ENCODE measurements at places on chromosomes 4 and X. TPM values are rescaled to one million over a fixed set of nuclear protein-coding genes. Genes with fewer than 3 reads are reported as not detected.
A peak's percentile ranks its signal among the peaks of the same experiment; 100 is the strongest.

GRCh38 chr4:123555807-123556273 lies 159.2 kb downstream of the SPRY1 start:
- no peaks in the 10 kb centered on the region for H3K36me3 ChIP-seq
- H3K27ac ChIP-seq, result no peak overlapping the region
- no peaks in the 10 kb centered on the region for H3K27me3 ChIP-seq
- H3K4me3 ChIP-seq, result no peak overlapping the region
- no peak for DNase-seq

GRCh38 chrX:110051559-110051958 lies 48.6 kb downstream of the TMEM164 start:
- no peak for DNase-seq
- H3K4me3 ChIP-seq, result no peak overlapping the region
- no peak overlapping the region for H3K27ac ChIP-seq
- peaks cover 11% of the 10 kb centered on the region for H3K4me1 ChIP-seq

DNA sequence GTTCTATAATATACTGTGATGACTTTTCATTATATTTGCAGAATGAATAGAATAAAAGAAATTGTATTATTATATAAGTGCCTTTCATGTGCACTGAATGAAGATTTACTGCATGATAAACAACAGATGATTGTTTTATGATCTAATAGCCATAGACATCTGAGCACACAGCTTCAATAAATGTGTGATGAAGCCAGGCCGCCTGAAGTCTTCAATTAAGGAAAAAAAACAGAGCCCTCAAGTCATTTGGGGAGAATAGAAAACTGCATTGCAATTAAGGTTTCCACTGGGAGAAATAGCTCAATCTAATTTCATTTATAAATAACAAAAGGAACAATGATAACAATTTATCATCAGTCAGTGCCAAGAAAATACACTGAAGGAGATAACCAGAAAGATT lies 955.2 kb downstream of the FSTL5 start:
- DNase-seq, result no peak
- H3K27ac ChIP-seq, result no peak overlapping the region
- H3K36me3 ChIP-seq, result no peaks in the 10 kb centered on the region
- no peak overlapping the region for H3K4me3 ChIP-seq
- H3K4me1 ChIP-seq, result no peaks in the 10 kb centered on the region

DNA sequence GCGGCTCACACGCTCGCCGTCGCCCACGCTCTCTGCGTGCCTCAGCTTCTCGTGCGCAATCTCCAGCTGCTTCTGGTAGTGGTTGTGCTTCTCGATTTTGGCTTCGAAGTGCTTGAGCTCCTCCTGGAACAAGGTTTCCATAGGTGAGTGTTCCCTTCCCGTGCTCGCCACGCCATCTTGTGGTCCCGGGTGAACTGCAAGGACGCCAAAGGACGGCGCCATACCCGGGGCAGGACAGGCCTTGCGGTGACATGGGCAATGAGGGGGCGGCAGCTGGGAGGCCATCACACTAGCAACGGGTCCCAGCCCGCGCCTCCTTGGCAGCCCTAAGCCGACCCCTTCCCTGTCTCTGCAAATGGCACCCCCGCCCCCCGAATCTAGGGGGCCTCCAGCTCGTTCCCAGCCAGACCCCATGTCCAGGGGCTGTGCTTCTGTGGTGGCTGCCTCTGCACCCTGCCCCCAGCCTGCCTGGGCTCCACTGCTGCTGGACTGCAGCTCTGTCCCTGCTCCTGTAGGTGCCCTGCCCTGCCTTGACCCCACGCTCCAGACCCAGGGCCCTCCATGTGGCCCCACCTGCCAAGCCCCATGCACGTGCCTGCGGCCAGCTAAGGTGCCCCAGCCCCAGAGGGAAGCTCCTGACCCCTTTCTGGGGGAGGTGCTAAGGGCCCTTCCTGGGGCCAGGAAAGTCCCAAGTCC lies 17.3 kb downstream of the LRPAP1 start:
- DNase-seq, result no peak
- H3K27ac ChIP-seq, result no peak overlapping the region
- H3K36me3 ChIP-seq, result peaks cover 92% of the 10 kb centered on the region
- H3K4me3 ChIP-seq, result no peak overlapping the region
- no peaks in the 10 kb centered on the region for H3K27me3 ChIP-seq

DNA sequence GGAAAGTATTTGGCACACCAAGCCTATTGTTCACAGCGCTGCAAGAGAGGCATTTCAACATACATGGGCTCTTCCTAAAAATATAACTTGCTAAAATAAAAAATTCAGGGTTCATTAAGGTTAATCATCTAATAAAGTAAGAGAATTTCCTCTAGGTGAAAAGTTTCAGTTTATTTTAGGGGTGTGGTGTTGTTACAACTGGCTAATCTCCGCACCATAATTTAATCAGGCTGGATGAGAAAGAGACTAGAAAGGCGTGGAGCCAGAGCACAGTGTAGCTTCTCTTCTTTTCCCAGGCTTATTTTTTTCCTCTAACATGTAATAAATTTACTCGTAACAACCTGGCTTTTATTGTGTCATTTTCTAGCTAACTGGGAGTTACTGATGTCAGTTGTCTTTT lies 47.9 kb downstream of the FHL1 start:
- no peaks in the 10 kb centered on the region for H3K27me3 ChIP-seq
- no peak for DNase-seq
- H3K4me3 ChIP-seq, result no peak overlapping the region
- no peak overlapping the region for H3K27ac ChIP-seq

- no peak overlapping the region for H3K4me3 ChIP-seq
- H3K27ac ChIP-seq, result no peak overlapping the region
- DNase-seq, result no peak
- no peaks in the 10 kb centered on the region for H3K4me1 ChIP-seq
These were observed 82.2 kb downstream of the PSAPL1 start for GRCh38 chr4:7352486-7352885.

Gene ARHGAP6
- total RNA-seq, result 0.37 TPM

GRCh38 chr4:84146300-84146959 lies 352.7 kb downstream of the NKX6-1 start:
- no peaks in the 10 kb centered on the region for H3K4me1 ChIP-seq
- no peaks in the 10 kb centered on the region for H3K27me3 ChIP-seq
- no peak overlapping the region for H3K4me3 ChIP-seq
- H3K27ac ChIP-seq, result no peak overlapping the region

GRCh38 chr4:79042079-79042674 lies 102.9 kb upstream of the PAQR3 start:
- H3K4me3 ChIP-seq, result no peak overlapping the region
- H3K27ac ChIP-seq, result no peak overlapping the region
- H3K27me3 ChIP-seq, result no peaks in the 10 kb centered on the region
- no peaks in the 10 kb centered on the region for H3K4me1 ChIP-seq
- no peak for DNase-seq
- no peaks in the 10 kb centered on the region for H3K36me3 ChIP-seq

Gene UFSP2
- total RNA-seq, result 20.1 TPM

GRCh38 chrX:134949271-134949670 lies 41.5 kb upstream of the SMIM10 start:
- no peak for DNase-seq
- no peaks in the 10 kb centered on the region for H3K36me3 ChIP-seq
- no peak overlapping the region for H3K4me3 ChIP-seq
- no peaks in the 10 kb centered on the region for H3K4me1 ChIP-seq

GRCh38 chr4:137664416-137664815 lies 132.1 kb upstream of the PCDH18 start:
- no peak for DNase-seq
- H3K4me1 ChIP-seq, result no peaks in the 10 kb centered on the region
- no peak overlapping the region for H3K4me3 ChIP-seq
- H3K27me3 ChIP-seq, result no peaks in the 10 kb centered on the region
- H3K27ac ChIP-seq, result no peak overlapping the region

Gene PRICKLE3
- total RNA-seq, result 13.8 TPM

Gene XK
- 0.11 TPM for total RNA-seq

- peaks cover 10% of the 10 kb centered on the region for H3K36me3 ChIP-seq
- H3K27ac ChIP-seq, result peak overlapping the region; percentile 89
- DNase-seq, result no peak
These were observed 46.3 kb downstream of the SH3KBP1 start for GRCh38 chrX:19840899-19841648.

Gene CDS1
- total RNA-seq, result not detected

Gene LGI2
- total RNA-seq, result not detected

GRCh38 chr4:13872155-13872554 lies 244.6 kb upstream of the BOD1L1 start:
- H3K4me3 ChIP-seq, result no peak overlapping the region
- H3K27me3 ChIP-seq, result peaks cover 7% of the 10 kb centered on the region
- no peak for DNase-seq
- H3K4me1 ChIP-seq, result no peaks in the 10 kb centered on the region
- no peak overlapping the region for H3K27ac ChIP-seq

DNA sequence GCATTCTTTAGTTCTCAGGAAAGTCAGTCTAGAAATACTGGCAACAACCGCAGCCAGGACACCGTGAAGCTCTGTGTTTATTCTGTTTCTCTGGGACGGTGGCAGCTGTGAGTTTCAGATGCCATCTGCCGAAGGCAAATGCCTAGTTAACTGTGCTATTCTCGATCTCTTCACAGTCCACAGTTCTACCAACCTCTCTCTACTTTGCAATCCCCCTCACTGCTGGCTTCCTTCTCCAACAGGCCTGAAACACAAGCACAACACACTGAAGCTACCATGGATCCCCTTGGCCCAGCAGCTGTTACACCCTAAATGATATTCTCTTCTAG lies 118.8 kb downstream of the ZNF827 start:
- peaks cover 53% of the 10 kb centered on the region for H3K36me3 ChIP-seq
- no peak overlapping the region for H3K27ac ChIP-seq
- no peaks in the 10 kb centered on the region for H3K27me3 ChIP-seq

GRCh38 chr4:173794662-173795061 lies 264.6 kb upstream of the HAND2 start:
- no peaks in the 10 kb centered on the region for H3K27me3 ChIP-seq
- H3K36me3 ChIP-seq, result no peaks in the 10 kb centered on the region
- H3K4me3 ChIP-seq, result no peak overlapping the region
- DNase-seq, result no peak
- H3K4me1 ChIP-seq, result no peaks in the 10 kb centered on the region

Gene SPP1
- not detected for total RNA-seq

Gene CTAG2
- not detected for total RNA-seq

- H3K36me3 ChIP-seq, result no peaks in the 10 kb centered on the region
- no peak overlapping the region for H3K27ac ChIP-seq
- H3K4me3 ChIP-seq, result no peak overlapping the region
- peaks cover 24% of the 10 kb centered on the region for H3K4me1 ChIP-seq
- DNase-seq, result no peak
These were observed 685 bp upstream of the NDNF start for GRCh38 chr4:121073004-121073435.
